WTC11 (cell line): ENCODE measurements at places on chromosomes 12 and 14.
A peak's percentile ranks its signal among the peaks of the same experiment; 100 is the strongest.

GRCh38 chr14:65613131-65613650 is 200.7 kb downstream of the FUT8 start:
- no peak for DNase-seq

GRCh38 chr12:46835785-46836184 is 10.0 kb upstream of the SLC38A4 start:
- no peak for DNase-seq

GRCh38 chr14:46306267-46306666 is 345.3 kb downstream of the RPL10L start:
- no peak for DNase-seq

DNA sequence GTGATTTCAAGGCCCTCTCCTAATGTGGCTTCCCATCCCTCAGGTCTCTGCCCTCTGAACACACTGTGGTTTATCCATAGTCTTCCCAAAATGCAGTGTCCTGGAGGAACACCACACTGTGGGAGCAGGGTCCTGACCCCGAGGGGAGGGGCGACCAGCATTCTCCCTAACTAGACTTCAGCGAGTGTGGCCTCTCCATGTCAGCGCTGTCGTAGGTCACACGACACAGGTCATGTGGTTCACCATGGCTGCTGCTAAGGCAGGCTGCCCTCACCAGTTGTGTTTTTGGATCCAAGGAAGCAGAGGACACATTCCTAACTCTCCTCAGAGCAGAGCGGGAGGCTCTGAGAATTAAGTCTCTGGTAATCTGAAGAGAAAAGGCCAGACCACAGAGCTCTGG is 50.5 kb downstream of the SSH1 start:
- DNase-seq = no peak

GRCh38 chr14:63487724-63488123 is 55.5 kb downstream of the PPP2R5E start:
- DNase-seq = no peak

DNA sequence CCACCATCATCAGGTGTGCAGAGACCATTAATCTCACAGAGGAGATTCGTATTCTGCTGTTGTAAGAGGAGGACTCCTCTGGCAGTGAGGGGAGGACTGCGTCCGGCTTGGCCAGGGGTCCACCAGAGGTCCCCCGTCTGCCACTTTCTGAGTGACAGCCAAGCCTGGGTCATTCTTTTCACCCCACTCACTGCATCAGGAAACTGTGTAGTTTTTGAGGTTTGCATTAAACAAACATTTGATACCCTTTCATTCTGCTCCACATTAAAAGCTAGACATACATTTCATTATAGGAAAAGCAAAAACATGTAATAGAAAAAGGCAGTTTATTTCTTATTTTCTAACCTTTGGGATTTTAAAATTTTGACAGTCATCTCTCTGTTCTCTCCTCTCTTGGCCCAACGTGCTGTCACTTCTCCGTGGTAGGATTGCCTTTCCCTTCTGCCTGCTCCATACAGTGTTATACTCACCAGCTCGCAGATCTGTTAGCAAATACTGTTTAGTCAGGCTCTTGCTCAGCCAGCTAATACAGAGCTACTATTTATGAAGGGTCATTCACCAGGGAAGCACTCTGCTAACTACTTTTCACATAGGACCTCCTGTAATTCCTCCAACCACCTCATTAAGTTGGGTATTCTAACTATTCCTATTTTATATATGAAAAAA is 99.3 kb downstream of the PELI2 start:
- no peak for DNase-seq

DNA sequence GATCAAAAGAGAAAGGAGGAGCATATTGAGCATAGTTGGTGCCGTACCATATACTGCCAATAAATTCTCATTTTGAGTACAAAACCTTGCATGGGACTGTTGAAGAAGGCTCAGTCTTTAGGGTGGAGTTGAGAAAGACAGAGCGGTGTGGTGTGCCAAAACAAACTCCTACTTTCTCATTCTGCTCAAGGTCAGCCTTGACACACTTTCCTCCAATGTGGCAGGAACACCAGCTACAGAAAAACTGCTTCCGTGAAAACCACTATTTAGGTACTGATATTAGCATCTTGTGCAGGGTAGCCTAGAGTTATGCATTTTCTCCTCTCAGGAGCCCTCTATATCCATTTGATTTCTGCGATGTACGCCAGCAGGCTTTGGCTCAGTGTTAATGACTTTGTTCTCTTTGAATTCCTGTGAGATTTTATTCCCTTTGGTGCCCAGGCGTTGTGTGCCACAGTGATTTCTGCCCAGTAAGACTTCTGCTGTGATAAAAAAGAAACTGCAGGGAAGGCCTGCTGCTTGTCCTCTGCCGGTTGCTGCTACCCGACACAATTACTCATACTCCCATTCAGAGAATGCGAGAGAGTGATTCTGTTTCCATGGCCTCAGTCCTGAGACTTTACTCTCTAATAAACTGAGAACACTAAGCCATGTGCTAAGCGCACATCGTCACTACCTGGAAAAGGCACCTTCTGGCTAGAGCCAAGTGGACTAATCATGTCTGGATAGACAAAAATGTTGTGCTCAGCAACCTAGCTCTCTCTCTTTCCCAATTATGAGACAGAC is 88.3 kb upstream of the MDM1 start:
- no peak for DNase-seq

GRCh38 chr14:49545071-49545470 is 41.1 kb downstream of the RPS29 start:
- DNase-seq = no peak

- DNase-seq = no peak
Observed at GRCh38 chr14:90587252-90587910, 190.6 kb downstream of the CALM1 start.

GRCh38 chr14:103562429-103563225 is at the start of the genes BAG5 and COA8:
Gene BAG5 (minus strand): TSS chr14:103562657. CDS start chr14:103561164, 1,493 bp downstream.
Gene COA8 (plus strand): TSS chr14:103562960. CDS start chr14:103563002, 42 bp downstream.
- DNase-seq = peak; percentile 87

DNA sequence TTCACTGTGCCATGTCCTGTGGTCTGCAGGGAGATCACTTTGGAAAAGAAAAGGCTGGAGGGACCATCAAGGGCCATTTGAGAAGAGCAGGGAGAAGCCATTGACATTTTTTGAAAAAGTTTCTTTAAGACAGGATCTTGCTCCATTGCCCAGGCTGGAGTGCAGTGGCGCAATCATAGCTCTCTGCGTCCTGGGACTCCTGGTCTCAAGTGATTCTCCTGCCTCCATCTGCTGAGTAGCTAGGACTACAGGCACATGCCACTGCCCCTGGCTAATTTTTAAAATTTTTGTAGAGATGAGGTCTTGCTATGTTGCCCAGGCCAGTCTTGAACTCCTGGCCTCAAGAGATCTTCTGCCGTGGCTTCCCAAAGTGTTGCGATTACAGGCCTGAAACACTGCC is 32.3 kb downstream of the PTHLH start:
- DNase-seq = no peak
